ENCODE measurements at places on chromosomes 7 and 10. TPM values are rescaled to one million over a fixed set of nuclear protein-coding genes. Genes with fewer than 3 reads are reported as not detected.

The VPS50 gene
- total RNA-seq = 42.7 TPM

DNA sequence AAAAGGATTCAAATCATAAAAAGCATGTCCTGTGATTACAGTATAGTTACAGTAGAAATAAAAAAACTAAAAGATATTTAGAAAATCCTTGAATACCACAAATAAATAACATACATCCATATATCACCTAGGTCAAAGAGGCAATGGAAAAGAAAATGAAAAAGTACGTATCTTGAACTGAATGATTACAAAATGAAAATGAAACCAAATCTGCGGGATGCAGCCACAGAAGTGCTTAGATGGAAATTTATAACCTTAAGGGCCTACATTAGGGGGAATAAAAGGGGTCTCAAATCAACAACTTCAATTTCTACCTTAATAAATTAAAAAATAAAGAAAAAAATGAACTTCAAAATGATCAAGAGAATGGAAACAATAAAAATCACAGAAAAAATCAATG, 879.0 kb upstream of the CELF2 start:
- no peak for DNase-seq

- DNase-seq = no peak
Observed at GRCh38 chr7:42180806-42181205, 56.2 kb downstream of the GLI3 start.

- DNase-seq = no peak
Observed at GRCh38 chr7:134245253-134245652, 71.5 kb downstream of the SLC35B4 start.

DNA sequence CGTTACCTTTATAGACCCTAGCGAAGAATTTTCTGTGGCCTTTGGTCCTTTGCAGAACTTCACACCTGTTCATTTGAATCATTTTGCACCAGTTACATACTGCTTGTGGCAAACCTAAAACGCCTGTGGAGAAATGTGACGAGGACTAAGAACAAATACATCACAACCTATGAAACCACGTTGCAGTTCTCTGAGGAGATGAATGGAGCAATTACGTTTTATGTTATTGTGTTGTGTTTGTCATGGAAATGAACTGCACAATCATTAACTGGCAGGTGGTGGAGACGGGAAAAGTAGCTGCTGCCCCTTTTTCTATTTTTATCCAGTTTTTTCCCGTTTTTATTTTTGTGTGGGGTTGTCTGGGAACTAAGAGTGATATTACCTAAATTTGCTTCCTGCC, 505.5 kb downstream of the SDK1 start:
- no peak for DNase-seq

DNA sequence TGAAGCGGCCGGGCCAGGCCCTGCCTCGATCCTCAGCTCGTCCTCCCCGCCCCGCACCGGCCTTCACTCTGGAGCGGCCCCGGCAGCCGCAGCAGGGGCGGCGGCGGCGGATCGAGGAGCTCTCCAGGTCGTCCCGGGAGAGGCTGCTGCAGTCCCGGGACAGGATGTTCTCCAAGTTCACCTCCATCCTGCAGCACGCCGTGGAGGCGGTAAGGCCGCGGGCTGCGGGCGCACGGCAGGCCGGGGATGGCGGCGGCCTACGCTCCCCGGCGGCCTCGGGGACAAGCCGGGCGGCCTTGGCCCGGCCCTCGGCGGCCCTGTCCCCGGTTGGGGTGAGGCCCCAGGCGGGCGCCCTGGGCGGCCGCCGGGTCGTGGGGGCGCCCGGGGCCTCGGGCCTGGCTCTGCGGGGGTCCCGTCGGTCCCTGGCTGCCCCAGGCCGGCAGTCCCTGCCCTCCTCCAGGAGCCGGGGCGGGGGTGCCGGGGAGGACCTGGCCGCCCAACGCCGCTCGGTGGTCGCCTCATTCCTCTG, 399 bp downstream of the FHIP2A start:
- DNase-seq = no peak

All from ureter (tissue), 1 donor.